ENCODE measurements at places on chromosomes 1 and 21.

DNA sequence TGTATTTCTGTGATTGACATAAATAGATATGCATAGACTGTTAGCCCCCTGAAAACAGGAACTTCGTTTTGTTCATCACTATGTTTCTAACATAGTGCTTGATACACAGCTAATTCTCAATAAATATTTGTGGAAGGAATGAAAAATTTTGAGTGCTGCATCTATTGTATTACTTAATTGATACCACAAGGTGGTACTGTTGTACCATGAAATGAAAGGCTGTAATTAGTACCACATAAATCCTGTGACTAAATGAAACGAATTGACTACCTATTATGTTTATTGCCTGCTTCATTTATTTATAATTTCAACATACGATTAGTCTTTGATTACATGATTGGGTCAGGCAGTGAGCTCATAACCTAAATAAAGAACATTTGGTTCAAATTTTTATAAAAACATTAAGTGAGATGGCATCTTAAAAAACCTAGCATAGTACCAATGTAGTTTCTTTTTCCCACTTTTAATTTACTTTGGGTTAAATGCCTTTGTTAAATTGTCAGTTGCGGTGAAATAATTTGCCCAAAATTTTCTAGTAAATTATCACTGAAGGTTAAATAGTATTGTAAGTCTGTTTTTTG is 15.0 kb upstream of the TGFB2 start:
- DNase-seq = peak; percentile 46

DNA sequence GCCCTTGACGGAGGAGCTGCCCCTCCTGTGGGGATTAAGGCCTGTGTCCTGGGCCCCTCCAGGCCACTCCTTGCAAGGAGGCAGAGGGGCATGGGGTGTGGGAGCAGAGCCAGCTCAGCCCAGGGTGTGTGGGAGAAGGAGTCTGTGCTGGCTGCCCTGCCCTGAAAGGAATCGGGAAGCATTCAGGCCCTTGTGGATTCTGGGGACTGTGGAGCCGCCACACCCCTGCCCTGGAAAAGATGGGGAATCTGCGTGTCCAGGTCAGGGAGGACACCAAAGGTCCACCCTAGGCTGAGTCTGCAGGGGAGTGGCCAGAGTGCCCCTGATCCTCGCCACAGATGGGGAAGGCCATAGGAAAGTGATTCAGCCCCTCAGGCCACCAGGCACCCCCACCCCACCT is 16.5 kb upstream of the PRDM16 start:
- no peak for DNase-seq

DNA sequence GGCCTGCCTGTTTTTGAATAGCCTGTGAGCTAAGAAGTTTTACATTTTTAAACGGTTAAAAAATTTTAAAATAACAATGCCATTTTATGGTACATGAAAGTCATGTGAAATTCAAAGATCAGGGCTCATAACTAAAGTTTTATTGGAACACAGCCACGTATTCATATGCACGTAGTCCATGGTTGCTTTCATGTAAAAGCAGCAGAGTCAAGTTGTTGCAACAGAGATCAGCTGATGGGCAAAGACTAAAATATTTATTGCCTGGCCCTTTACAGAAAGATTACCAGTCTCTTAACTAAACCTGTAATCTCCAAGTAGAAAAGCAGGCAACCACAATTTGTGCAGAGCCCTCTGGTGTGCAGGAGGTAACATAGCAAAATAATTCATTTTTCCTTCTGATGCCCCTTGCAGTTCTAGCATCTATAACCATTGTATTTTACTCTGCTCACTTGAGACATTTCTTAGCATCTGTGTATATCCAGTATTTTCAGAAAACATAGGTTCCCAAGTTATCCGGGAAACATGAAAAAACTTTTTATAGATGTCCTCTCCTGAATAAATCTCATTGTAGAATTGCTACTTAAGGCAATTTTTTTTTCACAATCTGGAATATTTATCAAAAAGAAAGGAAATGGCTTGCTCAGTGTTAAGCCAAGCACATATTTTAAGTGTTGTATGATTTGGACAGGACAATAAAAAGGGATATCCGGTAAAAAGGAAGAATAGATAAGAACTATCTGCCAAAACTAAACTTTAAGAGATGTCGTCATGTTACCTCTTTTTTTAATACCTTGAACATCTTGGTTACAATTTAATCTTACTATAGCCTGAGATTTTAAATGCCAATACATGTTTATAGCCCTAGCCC is 430.8 kb downstream of the PLPP3 start:
- no peak for DNase-seq

GRCh38 chr1:157403203-157403602 is 149.1 kb downstream of the FCRL5 start:
- peak; percentile 87 for DNase-seq

DNA sequence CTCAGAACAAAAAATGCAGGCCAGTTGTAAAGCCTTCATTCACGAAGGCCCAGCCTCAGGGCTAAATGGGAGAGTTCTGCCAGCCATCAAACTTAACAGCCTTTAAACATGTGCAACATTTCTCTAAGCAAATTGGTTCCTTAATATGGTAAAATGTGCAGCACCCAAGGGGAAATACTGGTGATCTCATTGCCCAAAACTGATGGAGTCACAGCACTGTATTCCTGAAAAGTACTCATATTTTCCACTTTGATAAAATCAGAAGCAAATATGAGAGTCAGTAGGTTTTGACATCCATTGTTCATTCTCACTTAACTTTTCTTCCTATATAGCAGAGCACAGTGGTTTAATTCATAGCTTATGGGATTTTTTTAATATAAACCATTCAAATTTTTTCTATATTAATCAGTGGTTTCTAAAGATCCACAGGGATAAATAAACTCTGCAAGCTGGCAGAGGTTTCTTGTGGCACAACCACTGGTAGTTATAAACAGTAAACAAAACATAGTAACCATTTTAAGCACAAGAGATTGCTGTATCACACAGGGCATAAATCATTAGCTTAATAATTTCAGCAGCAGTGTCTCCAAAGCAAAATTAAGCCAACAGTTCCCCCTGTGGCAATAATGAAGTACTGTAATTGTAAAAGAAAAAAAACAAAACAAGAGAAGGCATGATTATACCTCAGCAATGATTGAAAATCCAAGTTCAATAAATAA is 106.9 kb upstream of the LYPLAL1 start:
- DNase-seq = peak; percentile 4

GRCh38 chr1:21379571-21379970 is 60.4 kb upstream of the NBPF3 start:
- no peak for DNase-seq

DNA sequence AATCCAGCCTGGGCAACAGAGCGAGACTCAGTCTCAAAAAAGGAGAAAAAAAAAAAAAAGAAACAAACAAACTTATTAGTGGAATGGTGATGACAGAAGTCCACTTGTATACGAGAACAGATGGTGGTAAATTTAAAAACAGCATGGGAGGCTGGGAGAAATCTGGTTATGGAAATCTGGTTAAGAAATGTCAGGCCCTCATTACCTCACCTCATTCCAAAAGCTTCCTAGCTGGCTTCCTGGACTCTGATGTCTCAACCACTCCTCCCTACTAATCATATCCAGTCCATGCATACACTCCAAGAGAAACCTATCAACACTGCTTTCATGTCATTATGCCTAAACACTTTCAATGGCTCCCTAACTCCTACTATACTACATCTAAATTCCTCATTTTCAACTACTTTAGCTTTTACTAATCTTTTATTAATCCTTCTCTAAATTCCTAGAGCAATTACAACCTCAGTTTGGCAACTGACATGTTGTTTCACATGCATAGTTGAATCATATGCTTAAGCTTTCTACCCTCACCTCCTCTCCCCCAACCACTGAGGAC is 52.9 kb downstream of the FOXJ3 start:
- DNase-seq = no peak

DNA sequence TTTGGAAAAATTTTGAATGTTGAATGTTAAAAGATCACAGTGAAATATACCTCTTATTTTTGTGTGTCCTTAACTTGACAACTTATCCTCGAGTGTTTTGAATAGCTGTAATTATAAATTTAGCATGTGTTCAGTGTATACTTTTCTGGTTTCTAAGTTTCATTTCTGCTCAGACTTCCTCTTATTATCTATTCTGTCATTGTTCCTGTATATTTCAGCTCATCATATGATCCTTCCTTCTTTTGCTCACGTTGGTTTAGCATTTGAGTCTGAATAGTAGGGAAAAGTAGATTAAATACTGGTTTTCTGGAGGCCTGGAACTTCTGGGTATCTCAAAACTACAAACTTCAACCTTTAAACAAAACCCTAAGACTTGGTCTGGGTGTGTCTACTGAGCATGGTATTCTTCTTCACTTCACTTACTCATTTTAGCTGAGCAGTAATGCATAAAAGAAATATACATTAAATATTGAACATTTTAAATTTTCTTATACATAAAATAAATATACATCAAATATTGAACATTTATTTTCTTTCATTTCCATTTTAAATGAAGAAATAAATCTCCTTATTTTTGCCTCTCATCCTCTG is 3.3 kb upstream of the ATP6V1G3 start:
- peak; percentile 27 for DNase-seq

DNA sequence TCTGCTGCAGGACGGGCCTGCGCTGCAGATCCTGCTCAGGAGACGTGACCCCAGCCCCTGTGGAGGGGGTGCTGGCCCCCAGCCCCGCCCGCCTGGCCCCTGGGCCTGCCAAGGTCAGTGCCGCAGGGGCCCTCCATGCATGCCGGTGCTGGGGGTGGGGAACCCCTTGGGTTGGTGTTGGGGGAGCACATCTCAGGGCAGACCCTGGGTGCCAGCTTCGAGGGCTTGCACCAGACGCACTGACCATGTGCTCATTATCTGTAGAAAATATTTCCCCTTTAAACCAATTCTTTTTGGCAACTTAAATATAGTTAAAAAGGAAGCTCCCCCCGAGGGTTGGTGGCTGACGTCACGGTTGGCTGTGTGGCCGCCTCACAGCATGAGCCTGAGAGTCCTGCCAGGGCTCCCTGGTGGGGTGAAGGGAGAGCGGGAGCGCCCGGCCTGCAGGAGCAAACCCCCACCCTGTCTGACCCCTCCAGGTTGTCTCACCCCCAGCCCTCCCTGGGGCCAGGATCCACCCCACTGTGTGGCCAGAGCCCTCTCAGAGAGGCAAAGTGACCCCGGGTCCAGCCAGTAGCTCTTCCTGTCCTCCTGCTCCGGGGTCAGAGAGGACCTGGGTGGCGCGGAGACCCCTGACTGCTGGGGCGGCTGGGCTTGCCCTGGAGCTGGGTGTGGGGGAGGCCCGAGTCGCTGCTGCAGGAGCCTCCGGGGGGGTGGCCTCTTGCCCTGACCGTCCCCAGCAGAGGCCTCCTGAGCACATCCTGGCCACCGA is 5.3 kb upstream of the PFKL start:
- peak; percentile 35 for DNase-seq

- DNase-seq = peak; percentile 85
Measured at GRCh38 chr1:158087320-158087927, 93.3 kb upstream of the CD1D start.

GRCh38 chr21:42198929-42199867 is 19.7 kb upstream of the ABCG1 start:
- peak; percentile 73 for DNase-seq

DNA sequence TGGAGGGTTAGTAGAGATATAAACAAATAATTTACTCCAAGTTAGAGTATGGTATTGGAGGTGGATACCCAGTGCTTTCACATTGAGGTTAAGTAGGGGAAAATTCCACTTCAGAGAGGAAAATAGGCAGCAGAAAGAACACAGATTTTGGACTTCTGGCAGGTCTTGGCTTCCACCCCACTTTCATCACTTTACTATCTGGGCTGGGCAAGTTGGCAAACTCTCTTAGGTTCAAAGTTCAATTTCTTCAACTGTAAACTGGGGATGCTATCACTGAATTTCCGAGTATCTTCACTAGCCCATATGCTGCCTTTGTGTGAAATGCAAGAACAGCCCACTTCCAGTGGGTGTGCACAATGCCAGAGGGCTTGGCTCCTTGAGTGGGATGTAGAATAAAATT is 214.9 kb downstream of the GABPA start:
- DNase-seq = no peak

- no peak for DNase-seq
Measured at GRCh38 chr1:47853059-47853458, 144.1 kb downstream of the TRABD2B start.

GRCh38 chr1:216064643-216065042 is 358.6 kb downstream of the USH2A start:
- DNase-seq = no peak

GRCh38 chr1:245205396-245205795 is 50.6 kb downstream of the KIF26B start:
- DNase-seq = no peak

DNA sequence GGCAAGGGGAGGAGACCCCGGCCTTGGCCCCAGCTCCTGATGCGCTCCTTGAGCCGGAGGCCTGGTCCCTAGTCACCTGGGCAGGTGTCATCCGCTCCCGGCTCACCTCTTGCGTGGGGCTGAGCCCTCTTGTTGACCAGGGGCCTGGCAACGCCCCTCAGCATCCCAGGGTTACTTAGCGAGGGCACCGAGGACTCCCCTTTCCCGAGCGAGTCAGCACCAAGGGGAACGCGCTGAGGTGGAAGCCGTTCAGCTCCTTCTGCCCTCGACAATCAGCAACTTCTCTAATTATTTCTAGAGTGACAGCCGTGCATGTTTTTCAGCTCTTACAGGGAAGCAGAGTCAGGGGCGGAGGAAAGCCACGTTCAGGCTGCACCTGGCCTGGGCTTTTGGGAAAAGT is 522 bp downstream of the SLC45A1 start:
- DNase-seq = no peak

- no peak for DNase-seq
Measured at GRCh38 chr1:116110567-116111523, at the start of gene MAB21L3. Gene MAB21L3 (plus strand): TSS chr1:116111399. CDS start chr1:116112616, 1,217 bp downstream.

GRCh38 chr1:175419684-175420517 is 227.3 kb upstream of the KIAA0040 start:
- no peak for DNase-seq

DNA sequence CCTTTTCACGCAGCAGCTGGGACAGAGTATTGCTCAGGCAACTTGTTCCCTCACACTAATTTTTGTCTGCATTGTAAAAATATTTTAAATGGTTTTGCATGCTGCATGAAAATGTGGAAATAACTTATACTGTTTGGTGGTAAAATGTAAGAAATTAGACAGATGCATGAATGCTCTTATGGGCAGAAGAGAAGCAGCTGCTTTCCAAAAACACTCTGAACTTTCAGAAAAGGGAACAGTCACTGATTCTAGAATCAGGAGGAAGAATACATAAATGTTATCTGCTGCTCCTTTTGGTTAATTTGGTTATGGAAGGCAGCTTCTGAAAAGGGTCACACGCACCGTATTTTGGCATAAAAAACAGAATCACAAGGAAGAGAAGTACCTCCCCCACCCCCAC is 87.0 kb upstream of the RUNX1 start:
- DNase-seq = no peak

DNA sequence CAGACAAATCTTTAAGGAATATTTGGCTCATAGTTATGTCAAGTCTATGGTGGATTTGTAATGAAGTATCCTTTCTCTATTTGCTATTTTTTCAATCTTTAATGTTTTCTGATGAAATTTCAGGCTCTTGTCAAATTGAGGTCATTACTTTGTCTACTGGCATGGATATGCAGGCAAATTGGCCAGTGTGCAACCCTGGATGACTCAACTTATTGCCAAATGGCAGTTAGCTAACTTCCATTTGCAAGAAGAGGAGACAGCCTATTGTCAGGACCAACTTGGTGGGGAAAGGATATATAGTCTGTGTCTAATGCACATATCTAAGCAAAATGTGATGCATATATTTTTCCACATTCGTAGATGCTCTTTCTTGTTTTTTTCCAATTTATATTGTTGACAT is 530.5 kb downstream of the PTBP2 start:
- DNase-seq = no peak

- no peak for DNase-seq
Measured at GRCh38 chr1:112040891-112041740, 51.6 kb upstream of the KCND3 start.

- DNase-seq = no peak
Measured at GRCh38 chr21:36509973-36510664, 30.2 kb upstream of the CLDN14 start.

GRCh38 chr1:22615886-22616285 is 20.5 kb upstream of the C1QA start:
- DNase-seq = no peak

Data from KBM-7 (cell line).